ENCODE measurements at places on chromosomes 1 and 21.

DNA sequence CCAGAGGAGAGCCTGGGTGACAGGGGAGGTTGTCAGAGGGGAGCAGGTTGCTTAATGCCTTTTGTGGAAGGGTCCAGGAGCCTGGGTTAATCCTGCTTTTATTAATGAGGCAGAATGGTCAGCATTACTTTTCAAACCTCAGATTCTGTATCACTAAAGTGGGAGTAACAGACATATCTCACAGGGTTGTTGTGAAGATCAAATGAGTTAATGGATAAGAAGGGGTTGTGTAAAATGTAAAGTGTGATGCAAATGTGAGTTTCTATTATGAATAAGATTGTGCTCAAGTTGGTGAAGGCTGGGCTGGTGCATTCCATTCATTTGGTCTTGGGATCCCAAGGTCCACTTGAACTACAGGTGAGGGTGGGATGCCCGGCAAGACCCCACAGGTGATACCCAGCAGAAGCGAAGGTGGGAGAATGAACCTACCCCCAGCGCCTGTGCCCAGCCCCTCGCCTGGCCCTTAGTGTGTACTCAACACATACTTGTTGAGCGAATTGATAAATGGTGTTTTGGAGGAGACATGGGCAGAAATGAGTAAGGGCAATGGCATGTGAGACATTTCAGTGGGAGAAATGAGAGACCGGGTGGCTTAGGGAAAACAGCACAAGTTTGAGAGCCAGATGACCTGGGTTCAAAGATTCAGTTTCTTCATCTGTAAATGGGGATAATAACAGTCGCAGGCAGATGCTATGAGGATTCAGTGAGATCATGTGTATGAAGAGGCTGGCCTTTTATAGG is 6.2 kb downstream of the SLC26A9 start:
- no peak for DNase-seq

DNA sequence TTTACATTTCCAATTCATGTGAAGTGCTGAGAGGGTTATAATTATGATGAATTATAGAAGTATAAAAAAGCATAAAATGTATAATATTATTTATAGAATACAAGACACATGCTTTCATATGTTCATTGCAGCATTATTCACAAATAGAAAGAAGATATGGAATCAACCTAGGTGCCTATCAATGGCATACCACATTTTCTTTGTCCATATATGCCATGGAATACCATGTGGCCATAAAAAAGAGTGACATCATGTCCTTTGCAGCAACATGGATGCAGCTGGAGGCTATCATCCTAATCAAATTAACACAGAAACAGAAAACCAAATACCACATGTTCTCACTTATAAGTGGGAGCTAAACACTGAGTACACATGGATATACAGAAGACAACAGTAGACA is 85.1 kb upstream of the C1orf105 start:
- no peak for DNase-seq

DNA sequence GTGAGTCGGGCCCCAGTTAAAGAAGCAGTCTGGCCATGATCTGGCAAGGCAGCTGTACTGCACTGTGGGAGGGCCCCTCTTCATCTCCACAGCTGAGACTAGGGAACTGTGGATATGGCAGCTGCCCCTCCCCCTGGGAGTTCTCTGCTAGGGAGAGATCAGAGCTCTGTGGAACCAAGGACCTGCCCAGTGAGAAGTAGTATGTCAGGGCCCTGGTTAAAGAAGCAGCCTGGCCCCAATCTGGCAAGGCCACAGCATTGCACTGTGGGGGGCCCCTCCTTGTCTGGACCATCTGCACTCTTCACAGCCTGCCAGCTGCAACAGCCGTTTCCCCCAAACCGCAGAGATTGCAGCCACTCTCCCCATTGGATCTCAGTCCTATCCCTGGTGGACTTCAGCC is 208.5 kb downstream of the DNAH14 start:
- no peak for DNase-seq

DNA sequence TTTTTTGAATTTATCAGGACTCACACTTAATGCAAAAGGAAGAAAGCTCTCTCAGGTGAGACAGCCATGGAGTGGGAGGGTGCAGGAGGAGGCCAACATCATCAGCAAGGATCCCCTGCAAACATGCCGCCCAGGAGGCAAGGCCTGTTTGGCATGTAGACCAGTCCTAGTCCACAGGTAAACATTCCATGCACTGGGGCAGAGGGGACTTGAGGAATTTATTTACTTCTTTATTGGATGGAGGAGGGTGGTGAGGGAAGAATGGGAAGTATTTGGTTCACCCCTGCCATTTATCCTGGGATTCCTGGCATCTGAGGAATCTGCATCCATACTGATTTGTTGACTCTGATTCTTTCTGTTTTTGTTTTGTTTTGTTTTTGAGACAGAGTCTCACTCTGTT is 1.5 kb upstream of the UQCRHL start:
- no peak for DNase-seq

Measured in stimulated activated CD8-positive, alpha-beta memory T cell treated with anti-CD3 and anti-CD28 coated beads, Interleukin-2, amount 100 ng/mL, for 1 hour (primary cell).